ENCODE measurements at places on chromosomes 1 and 21.
A peak's percentile ranks its signal among the peaks of the same experiment; 100 is the strongest.

DNA sequence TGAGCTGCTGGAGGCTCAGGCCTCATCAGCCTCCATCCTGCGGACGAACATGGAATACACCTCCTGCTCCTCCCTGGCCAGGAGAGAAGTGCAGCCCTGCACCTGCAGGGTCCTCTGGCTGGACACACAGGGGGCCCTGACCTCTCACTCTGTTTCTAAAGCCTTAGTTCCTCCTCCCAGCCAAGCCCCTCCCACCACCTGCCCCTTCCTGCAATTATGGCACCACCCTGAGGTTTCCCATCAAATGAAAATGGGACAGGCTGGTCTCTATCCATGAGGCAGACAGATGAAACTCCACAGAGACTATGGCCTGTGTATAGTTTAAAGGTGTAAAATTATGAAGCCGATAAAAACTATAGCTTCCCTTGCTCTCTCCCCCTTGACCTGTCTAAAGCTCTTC is 42.6 kb downstream of the CACNA1S start:
- DNase-seq, result no peak

DNA sequence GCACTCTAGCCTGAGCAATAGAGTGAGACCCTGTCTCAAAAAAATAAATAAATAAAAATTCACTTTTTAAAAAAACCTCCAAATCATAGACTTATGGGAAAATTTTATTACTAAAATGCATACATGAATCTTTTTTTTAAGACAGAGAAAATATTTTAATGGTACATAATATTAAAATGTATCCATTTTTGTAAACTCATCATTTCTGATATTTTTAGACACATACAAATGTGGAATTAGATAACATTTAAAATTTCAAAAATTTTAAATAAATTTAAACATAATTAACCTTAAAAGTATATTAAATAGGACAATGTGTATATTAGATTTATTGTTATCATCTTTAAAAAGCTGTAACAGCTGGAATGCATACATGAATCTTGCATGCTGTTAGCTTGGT is 33.9 kb downstream of the SMAP2 start:
- no peak for DNase-seq

DNA sequence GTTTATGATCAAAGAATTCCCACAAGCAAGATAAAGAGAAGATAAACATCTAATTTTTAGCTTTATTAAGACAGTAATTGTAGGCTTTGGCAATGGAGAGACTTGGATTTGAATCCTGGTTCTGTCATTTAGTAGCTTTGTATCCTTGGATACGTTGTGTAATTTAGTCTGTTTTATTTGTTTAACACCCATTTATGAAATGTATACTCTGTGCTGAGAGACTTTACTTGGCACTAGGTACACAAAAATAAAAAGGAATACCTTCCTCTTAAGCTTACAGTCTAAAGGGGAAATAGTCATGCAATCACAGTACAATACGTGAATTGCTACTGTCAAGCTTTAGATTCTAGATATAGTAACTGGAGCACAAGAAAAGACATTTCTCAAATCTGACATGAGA is 23.8 kb downstream of the ZMPSTE24 start:
- DNase-seq, result no peak

- DNase-seq, result peak; percentile 89
Measured at GRCh38 chr1:226569879-226570547, 21.4 kb downstream of the STUM start.

DNA sequence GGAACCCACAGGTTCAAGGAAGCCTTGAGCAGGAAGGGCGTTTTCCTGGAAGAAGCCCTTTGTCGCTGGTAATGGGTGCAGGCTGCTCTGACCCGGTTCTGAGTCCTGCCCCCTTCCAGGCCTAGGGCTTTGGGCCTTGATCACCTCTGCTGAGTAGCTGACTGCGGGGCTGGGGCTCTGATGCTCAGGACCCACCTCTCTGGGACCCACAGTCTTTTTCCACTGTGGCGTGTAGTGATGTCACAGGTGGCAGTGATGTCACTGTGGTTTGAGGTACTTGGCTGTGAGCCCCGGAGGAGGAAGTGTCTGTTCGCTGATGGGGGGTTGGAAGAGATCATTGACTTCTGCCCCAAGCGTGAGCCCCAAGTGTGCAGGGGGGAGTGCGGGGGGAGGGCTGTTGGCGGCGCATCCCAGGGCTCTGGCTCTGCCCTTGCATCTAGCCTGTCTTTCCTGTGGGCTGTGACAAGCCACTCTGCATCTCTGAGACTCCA is 6.9 kb downstream of the TNFRSF1B start:
- DNase-seq, result no peak

DNA sequence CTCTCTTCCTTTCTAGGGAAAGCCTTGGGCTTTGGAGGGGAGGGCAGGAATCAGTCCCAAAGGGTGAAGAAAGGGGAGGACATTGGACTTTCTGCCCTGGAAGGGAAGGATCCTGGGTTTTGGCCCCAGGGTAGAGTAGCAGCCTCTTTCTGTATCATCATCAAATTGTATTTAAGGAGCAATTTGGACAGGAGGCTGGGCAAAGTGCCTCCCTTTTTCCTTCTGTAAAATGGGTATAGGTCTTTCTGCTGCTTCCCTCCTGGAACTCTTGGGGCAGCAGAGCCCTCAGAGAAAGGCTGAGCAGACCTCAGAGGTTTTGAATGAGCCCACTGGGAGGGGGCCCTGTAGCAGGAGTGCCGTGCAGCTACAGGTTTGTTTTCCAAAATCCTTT is 38.4 kb downstream of the ARHGEF10L start:
- no peak for DNase-seq

GRCh38 chr1:205355075-205355453 is 1.7 kb downstream of the KLHDC8A start:
- DNase-seq, result no peak

DNA sequence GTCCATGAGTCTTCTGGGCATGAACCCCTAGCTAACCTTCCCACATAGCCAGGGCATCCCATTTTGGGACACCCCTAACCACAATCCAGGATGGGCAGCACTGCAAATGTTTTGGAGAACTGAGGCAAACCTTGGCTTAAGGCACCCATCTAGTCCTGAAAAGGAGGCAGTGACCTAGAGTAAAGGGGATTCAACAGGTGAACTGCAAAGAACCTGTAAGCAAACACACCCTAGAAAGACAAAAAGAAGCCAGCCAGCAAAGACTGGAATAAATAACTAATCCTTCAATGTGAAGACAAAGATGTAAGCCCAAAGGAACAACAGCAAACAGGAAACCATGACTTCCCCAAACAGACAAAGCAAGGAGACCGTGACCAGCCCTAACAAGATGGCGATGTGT is 56.8 kb upstream of the PPIH start:
- no peak for DNase-seq

DNA sequence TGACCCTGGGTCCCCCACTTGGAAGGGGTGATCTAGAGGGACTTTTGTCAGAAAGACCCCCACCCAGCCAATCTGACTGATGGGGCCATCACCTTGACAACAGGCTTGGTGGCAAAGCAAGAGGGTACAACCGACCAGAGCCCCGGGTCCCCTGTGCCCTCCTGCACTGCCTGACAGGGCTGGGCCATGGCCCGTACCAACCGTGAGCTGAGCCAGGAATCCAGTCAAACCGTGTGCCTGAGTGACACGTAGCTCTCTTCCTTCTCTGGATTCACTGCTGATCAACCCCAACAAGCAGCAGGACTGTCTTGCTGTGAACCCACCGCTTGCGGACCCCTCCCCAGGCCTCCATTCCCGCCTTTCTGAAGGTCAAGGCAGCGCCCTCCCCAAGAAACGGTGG is 27.0 kb downstream of the PDE9A start:
- no peak for DNase-seq

DNA sequence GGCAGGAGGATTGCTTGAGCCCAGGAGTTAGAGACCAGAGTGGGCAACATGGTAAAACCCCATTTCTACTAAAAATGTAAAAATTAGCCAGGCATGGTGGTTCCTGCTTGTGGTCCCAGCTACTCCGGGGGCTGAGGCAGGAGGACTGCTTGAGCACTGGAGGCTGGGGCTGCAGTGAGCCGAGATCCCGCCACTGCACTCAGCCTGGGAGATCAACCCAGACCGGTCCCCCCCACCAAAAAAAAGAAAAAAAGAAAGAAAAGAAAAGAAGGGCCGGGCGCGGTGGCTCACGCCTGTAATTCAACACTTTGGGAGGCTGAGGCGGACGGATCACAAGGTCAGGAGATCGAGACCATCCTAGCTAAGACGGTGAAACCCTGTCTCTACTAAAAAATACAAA is 1.8 kb upstream of the GMEB1 start:
- DNase-seq, result no peak

DNA sequence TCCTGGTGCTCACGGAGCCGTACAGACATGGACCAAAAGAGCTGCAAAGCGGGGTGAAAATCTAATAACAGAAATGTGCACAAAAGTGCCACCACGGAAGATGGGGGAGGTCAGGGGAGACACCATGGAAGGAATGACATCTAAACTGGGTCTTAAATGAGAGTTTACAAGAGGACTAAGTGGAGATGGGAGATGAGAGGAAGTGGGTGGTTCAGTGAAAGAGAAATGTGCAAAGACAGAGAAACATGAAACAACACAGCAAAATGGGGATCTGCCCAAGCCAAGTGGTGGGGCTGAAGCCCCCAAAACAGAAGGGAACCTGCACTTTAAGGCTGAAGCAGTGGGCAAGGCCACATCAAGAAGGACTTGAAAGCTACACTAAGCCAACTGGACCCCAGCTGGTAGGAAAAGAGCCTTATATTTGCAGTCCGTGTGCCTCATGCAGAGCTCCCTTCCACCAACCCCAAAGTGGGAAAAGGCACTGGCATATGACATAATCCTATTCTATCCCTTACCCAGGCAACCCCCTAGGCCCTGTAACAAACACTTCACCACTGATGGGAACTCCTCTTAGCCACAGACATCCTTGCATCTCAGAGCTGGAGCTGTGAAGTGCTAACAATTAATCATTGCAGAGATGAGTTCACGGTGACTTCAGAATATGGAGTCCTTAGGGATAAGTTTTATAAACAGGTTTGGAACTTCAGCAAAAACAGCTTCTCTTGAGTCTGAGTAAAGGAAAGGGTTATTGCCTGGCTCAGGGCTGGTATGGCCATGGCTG is 198.6 kb upstream of the EDN2 start:
- DNase-seq, result no peak

GRCh38 chr1:222454782-222455181 is 93.1 kb downstream of the HHIPL2 start:
- peak; percentile 25 for DNase-seq

DNA sequence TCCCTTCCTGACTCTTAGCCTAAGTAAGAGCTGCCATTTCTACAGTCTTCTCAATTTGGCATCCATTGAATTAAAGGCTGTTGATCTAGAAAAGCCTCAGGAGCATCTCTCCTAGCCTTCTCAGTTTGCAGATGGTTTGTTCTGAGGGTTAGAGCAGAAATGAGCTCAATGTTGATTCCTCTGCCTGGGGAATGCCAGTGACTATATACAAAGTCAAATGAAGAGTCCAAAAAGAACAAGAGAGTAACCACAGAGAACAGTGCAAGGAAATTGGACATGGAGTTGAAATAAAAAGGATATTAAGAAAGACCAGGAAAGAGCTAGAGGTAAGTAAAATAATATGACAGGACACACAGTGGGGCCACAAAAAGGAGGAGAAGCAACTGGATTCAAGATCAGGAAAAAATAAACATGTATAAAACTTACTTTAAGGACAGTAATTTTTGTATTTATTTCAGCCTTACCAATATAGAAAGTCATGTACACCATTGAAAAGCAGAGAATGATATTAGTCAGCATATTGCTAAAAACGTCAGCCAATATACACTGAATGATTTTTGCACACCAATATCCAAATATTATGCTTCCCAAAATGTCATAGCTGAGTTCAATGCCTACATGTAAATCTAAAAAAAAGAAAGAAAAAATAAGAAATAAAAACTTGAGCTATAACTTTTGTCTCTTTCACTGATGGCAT is 21.3 kb downstream of the SLC9C2 start:
- no peak for DNase-seq

GRCh38 chr1:37765916-37766664 is 1.2 kb upstream of the EPHA10 start:
- DNase-seq, result peak; percentile 75

- no peak for DNase-seq
Measured at GRCh38 chr1:61636376-61636775, 88.6 kb downstream of the TM2D1 start.

DNA sequence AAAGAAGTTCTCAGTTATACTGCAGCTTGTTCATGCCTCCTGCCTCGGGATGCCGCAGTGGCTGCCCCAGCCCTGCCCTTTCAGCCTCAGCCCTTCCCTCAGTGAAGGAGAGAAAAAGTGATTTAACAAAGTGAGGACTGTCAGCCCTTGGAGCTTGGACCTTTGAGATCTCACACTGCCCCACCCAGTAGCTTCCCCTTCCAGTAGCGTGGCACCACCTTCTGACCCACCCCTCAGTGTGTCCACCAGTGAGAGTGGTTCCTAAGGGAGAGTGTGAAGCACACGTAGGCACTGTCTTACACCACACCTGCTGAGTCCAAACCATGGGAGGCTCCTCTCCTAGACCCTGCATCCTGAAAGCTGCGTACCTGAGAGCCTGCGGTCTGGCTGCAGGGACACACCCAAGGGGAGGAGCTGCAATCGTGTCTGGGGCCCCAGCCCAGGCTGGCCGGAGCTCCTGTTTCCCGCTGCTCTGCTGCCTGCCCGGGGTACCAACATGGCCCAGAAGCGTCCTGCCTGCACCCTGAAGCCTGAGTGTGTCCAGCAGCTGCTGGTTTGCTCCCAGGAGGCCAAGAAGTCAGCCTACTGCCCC is at the start of gene CDA:
Gene CDA, plus strand, starts transcription at position 464 of the 592 bp plus-strand sequence. Its CDS starts 33 bp downstream, at position 497.
- DNase-seq, result peak; percentile 54

DNA sequence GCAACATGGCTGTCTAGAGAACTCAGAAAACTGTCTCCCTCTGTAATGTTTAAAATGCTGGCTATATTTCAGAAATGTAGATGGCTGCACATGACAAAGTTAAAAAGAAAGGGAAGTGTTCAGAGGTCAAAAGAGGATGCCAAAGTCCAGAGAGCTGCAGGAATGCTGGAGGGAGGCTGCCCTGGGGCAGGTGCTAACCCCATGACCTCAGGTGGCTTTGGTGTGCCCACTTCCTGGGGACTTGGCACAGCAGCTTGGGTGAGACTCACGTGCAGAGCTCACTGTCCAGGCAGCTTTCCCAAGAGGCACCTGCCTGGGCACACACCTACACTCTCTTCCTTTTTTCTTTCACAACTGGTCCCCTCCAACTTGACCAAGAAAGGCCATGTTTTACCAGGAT is 256.4 kb downstream of the KCNJ6 start:
- DNase-seq, result no peak

DNA sequence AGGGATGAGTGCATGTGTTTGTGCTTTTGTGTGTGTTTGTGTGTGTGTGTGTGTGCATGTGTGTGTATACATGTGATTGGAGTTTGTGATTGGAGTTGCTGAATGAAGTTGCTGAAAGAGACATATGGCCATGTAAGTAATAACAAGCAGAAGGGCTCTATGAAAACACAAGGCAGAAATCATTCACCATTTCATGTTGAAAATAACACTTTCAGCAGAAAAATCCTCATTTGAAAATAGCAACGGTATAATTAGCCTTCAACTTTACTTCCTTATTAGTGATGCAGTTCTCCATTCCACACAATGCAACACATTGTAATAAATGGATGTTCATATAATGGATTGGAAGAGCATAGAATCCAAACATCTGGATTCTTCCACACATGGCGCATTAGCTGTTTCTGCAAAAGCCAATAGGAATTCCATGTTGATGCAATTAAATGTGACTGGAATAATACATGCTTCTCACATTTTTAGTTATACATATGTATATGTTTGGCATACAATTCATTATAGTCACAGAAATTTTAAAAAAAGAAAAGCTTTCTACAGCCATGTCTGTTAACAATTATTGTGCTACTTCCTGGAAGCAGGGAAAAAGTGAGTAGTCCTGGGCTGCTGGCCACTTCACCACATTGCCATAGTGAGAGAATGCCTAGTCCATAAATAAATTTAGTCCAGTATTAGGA is 538.0 kb downstream of the LTN1 start:
- DNase-seq, result no peak
